T-cell (primary cell): ENCODE measurements at places on chromosomes 5 and 9.

GRCh38 chr9:86286278-86286677 is 3.9 kb upstream of the ISCA1 start:
- DNase-seq: no peak

GRCh38 chr5:83731638-83732037 is 11.0 kb upstream of the HAPLN1 start:
- no peak for DNase-seq

- DNase-seq: no peak
Measured at GRCh38 chr5:110838961-110839360, 100.2 kb downstream of the SLC25A46 start.

GRCh38 chr9:127970401-127971313 is 10.1 kb downstream of the EEIG1 start:
- DNase-seq: peak; percentile 71
